ENCODE measurements at places on chromosomes 3 and 15.

- no peak for DNase-seq
Observed at GRCh38 chr3:112448939-112449338, 50.3 kb downstream of the BTLA start.

DNA sequence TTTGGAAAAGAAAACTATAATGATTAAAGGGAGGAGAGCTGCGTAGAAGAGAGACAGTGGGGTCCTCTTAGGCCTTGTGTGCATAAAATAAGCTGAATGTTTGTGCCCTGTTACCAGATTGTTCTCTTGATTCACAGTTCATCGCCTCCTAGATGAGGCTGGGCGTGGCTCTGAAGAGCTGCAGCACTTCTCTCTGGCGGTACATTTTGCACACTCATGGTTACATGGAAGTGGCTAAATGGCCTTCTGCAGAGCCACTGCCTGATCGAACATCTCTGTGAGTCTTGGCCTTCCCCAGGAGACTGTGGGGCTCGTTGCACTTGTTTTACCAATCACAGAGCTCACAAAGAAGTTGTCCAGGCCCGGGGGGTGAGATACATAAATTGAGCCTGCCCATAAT is 208.8 kb downstream of the GABRG3 start:
- DNase-seq, result no peak

GRCh38 chr3:160842021-160843005 is 86.3 kb downstream of the PPM1L start:
- DNase-seq, result no peak

- no peak for DNase-seq
Observed at GRCh38 chr15:46280762-46281542, 646.1 kb downstream of the SQOR start.

- DNase-seq, result no peak
Observed at GRCh38 chr3:64355401-64355807, 130.1 kb upstream of the PRICKLE2 start.

GRCh38 chr15:55916666-55917409 is 76.6 kb downstream of the NEDD4 start:
- no peak for DNase-seq

DNA sequence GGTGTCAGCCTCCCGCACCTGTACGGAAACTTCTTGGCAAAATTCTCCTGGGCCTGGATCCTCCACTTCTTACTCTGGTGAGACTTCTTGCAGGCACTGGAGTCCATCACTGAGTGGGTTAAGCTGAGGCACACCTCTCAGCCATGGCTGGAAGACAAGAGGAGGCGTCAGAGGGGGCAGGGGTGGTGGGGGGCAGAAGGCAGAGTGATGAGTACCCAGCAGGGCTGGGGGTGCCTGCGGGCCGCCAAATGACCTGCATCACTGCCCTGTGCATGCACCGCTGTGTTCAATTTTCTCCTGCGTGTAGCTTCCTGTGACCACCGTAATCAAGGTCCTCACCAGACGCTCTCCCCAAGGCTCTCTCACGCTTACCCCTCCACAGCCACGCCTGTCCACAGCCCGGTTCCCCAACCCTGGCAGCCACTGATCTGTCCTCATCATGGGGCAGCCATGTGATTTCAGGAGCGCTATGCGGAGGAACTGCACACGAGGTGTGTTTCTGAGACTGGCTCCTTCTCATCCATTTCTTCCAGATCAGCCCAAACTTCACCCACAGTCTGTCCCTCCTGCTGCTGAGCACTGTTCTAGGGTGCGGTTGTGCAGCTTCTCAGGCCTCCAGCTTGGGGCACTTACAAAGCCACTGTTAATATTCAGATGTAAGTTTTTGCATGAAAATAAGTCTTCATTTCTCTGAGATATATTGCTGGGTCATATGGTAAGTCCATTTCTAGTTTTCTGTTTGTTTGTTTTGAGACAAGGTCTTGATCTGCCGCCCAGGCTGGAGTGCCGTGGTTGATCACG is 5.2 kb downstream of the C3orf22 start:
- DNase-seq, result no peak

DNA sequence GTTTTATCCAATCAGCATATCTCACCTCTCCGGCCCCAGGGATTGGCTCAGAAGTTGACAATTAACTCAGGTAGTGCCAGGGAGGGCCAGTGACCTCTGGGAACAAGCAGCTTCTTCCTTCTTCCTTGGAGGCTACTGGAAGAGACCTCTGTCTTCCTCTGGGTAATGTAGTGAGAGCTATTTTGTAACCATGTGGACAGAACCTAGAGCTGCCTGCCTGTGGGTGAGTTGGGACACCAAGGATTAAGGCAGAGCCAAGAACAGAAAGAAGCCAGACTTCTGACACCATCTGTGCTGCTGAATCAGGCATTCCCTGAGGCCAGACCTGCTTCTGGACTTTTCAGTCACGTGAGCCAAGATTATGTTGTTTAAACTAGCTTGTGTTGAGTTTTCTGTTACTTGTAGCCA is 5.9 kb upstream of the NDUFAF1 start:
- no peak for DNase-seq

- no peak for DNase-seq
Observed at GRCh38 chr15:77464129-77464865, 43.6 kb downstream of the HMG20A start.

DNA sequence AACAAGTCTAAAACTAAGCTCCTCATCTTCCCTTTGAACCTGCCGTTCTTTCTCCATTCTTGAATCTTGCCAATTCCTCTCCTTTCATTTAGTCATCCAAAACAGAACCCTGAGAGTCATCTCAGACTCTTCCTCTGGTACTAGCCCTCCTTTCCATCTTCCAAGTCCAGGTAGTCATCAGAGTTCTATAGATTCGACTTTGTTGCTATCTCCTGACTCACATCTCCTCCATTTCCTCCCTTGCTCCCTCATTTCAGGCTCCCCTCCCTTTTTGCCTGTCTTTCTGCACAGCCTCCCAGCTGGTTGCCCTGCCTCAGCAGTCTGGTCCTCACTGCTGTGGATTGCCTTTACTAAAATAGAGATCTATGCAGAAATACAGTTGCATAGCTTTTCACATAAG is 4.7 kb downstream of the ATG7 start:
- no peak for DNase-seq

DNA sequence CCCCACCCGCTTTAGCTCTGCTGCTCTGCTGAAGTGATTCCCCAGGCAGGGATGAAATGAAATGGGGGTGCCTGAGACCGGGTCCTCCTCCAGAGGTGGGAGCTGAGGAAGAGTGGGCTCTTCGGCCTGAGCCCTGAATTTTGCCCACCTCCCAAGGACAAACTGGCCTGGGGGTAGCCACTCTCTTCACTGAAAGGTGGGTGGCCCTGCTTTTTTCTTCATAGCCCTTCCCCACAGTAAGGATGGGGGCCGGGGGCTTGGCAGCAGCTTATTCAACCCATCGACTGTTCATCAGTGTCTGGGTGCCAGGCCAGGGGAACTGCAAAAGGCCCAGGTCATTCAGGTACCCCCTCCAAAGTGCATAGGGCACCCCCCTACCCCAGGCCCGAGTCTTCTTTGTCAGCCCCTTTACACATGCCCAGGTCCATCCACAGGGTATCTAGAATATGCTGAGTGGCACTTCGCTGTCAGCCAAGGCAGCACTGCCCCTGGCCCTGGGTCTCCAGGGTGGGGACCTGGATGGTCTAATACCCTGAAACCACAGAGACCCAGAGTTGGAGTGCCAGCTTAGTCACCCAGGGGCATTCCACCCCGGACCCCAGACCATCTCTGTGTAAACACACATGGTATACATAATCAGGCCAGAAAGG is 7.9 kb downstream of the SCN5A start:
- peak; percentile 26 for DNase-seq

- no peak for DNase-seq
Observed at GRCh38 chr3:189355115-189355480, 183.3 kb downstream of the TPRG1 start.

- DNase-seq, result no peak
Observed at GRCh38 chr3:108820586-108820985, 2.0 kb upstream of the TRAT1 start.

- DNase-seq, result no peak
Observed at GRCh38 chr15:71096676-71097075, 18.6 kb upstream of the THSD4 start.

DNA sequence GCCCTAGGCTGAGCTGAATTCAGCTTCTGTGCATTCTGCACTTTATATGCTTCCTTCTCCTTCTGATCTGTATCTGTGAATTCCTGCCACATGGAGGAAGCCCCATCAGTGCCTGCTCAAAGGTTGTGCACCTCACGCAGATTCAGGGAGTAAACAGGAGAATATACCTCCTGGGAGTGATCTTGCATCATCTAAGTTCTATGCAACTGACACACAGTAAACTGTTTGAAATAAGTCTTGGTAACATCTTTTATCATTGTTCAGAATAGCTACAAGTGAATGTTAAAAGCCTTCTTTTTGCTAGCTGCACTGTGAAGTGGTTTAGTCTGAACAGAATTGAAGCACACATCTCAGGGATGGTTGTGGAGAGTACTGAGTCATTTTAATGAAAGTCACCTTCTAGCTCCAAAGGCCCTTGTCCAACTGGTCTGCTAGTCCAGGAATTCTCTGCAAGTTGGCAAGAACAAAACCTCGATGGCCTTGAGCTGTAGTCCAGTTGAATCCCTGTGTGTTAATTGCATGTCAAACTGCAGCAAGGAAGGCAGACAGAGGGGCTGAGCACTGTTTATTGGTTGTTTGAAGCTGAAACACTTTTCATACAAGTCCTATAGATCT is 215.0 kb downstream of the WNT5A start:
- DNase-seq, result no peak

GRCh38 chr3:134932035-134932434 is 137.0 kb downstream of the EPHB1 start:
- DNase-seq, result no peak

DNA sequence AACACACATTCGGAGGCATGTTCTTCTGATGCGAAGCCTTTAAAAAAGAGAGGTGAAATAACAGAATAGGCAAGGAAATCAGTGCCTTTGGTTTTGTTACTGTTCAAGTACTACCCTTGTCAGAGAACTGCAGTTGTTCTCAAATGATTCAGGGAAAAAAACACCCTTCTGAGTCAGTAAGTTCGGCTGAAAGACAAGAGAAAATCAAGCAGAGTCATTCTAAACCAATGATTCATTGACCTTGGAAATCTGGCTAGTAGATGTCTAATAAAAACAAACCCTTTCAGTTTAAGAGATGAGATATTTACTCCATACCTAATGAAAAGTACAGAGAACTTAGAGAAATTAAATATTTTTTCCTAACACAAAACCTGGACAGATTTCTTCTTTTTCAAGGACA is 72.7 kb upstream of the ABI3BP start:
- DNase-seq, result no peak

GRCh38 chr3:7000501-7000900 is 139.6 kb downstream of the GRM7 start:
- no peak for DNase-seq

DNA sequence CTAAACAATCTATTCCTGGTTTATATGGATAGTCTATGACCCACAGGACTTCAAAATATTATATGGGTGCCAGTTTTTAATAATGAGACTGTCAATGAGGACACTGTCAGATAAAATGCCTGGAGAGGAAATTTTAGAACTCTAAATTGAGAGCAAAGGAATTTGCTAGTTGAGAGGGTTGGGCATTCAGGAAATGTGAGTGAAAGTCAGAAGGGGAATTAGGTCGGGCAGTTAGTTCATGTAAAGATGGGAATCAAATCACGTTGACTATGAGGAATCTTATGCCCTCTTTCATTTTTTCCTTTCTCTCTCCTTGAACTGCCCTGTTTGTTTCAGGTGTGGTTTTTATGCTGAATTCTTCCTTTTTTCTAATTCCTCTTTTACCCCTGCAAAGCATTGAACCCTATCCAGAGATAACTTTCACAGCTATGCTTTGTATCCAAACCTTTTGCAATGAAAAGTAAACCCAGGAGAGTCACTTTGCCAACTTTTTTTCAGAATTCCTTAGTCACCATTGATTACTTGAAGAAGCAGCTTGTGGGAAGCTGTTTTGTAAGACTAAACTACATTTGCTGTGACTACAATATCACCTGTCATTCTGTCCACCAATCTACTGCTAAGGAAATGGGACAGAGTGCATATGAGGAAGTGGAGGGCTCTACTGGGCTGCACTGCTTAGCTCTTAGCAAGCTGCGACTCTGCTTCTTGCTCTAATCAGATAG is 27.8 kb downstream of the CHP1 start:
- DNase-seq, result no peak

DNA sequence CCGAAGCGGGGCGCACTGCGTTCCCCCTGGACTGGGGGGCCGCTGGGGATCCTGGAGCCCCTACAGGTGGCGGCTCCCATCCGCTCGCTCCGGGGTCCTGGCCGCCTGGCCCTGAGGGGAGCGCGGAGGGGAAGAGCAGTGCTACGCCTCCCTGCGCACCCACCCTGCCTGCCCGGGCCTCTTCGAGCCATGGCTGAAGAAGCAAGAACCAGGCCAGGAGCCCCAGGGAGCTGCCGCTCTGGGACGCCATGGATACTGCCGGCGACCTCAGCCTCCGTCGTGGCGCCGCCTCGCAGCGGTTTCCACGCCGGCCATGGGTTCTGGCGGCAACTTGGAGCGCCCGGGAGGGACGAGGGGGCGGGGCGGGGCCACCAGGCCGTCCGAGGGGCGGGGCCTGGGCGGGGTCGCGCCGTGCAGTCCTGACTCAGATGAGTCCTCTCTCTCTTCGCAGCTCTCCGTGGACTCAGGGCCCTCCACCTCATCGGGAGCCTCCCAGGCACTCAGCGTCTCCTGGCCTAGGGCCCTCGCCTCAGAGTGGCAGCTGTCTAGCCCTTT is 50.9 kb downstream of the MYL3 start:
- peak; percentile 59 for DNase-seq

DNA sequence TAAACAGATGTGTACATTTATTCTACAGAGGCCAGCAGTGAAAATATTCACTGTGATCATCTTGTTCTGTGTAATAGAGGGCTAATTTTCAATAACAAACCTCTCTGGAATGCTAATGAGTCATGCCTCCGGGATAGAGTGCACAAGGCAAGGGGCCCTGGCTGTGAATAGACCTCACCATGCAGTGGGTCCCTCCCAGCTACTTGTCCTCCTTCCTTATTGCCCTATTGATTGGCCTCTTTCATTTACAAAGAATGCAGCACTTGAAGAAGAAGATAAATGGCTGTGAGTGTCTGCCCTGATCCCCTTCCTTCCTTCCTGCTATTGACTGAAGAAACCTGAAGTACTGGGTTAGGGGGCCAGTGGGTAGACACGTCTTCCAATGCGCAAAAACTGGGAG is 436.3 kb downstream of the WDR72 start:
- no peak for DNase-seq

DNA sequence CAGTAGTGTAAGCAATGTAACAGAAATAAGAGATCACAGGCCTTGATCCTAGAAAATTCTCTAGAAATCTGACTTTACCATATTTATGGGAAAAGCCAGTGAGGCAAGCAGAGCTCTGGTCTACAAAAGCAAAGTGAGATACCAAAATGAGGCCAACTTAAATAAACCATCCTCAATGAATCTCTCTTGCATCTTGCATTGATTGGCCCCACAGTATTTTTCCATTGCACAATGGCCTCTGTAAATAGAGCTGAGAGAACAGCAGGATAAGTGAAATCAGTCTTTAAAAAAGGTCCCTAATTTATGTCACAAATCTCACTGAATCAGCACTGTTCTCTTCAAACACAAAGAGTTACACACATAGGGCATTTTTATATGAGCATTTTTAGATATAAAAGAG is 8.9 kb downstream of the CFAP20DC start:
- no peak for DNase-seq
